Subcutaneous adipose tissue (tissue), 4 donors: ENCODE measurements at places on chromosomes 13 and 19. TPM values are rescaled to one million over a fixed set of nuclear protein-coding genes. Genes with fewer than 3 reads are reported as not detected.

Gene HIF3A
- 33.3 TPM for total RNA-seq

Gene LMTK3
- total RNA-seq, result not detected

Gene PLPP2
- total RNA-seq, result 1.0 TPM

Gene CEACAM19
- total RNA-seq, result 0.49 TPM

Gene HTR2A
- total RNA-seq, result not detected

Gene TTC9B
- total RNA-seq, result not detected

Gene KANK3
- 65.7 TPM for total RNA-seq

Gene LRRC4B
- total RNA-seq, result 0.19 TPM

Gene CACNG8
- total RNA-seq, result under 0.01 TPM

Gene PRODH2
- not detected for total RNA-seq

Gene SIN3B
- 51.1 TPM for total RNA-seq

Gene CEACAM3
- total RNA-seq, result not detected

Gene DCT
- total RNA-seq, result 1.3 TPM

Gene GPR32
- total RNA-seq, result not detected

Gene RFXANK
- 44.7 TPM for total RNA-seq

Gene SMIM17
- not detected for total RNA-seq
